ENCODE measurements at places on chromosomes 4 and X. TPM values are rescaled to one million over a fixed set of nuclear protein-coding genes. Genes with fewer than 3 reads are reported as not detected.

The TENM3 gene
- polyA plus RNA-seq = 18.1 TPM

The ARHGAP24 gene
- 138 TPM for polyA plus RNA-seq

- DNase-seq = no peak
Measured at GRCh38 chr4:125323654-125324053, 8.9 kb downstream of the FAT4 start.

The PASD1 gene
- not detected for polyA plus RNA-seq
